ENCODE measurements at places on chromosomes 4 and X. TPM values are rescaled to one million over a fixed set of nuclear protein-coding genes. Genes with fewer than 3 reads are reported as not detected.

GRCh38 chr4:721261-722168, 15.9 kb downstream of the PCGF3 start:
- no peak for DNase-seq

DNA sequence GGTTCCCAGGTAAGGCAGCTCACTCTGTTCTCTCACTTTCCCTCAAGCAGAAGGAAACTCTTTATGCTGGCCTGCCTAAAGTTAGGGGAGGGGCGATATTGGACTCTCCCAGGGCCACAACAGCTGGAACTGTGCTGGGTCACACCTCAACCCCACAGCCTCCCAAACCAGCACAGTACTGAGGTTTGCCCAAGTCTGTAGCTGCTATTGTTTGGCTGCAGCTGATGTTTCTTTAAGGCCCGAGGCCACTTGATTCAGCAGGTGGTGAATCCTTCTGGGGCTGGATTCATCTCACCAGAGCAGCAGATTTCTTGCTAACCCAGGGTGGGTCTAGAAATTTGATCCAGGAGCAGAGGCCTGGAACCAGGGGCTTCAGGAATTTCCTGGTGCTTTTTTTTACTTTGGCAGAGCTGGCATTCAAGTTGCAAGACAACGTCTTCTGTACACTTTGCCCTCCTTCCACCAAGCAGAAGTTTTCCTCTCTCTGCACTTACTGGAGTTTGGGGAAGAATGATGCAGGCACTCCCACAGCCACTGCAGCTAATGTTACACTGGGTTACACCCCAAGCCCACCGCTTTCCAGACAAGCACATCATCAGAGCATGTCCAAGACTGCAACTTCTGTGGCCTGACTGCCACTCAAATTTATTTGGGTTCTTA, 544.7 kb upstream of the NDST4 start:
- no peak for DNase-seq

DNA sequence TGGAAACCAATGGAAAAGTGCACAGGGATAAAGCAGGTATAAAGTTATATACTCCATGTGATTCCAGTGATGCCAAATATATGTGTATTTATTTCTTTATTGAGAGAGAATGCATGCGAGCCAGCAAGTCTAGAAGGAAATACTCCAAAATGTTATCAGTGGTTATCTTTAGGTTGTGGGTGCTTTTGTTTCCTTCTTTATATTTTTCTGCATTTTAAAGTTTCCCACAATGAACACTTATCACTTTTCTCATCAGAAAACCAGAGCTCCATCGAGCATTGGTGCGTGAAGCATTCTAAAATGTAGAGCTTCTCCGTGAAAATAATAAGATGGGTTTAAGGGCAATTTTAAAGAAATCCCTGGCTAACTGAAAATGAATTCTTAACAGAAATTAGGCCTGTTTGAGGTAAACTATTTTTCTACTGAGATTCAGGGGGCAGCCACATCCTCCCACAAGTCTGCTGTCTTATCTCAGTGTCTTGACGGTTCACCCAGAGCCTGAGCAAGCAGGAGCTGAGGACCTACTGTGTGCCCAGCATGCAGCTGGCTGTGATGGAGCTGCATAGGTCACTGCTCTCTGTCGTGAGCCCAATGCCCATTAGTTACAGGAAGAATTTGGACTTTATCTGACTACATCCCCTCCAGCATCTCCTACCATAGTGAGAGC, 18.7 kb upstream of the CD40LG start:
- DNase-seq: no peak

DNA sequence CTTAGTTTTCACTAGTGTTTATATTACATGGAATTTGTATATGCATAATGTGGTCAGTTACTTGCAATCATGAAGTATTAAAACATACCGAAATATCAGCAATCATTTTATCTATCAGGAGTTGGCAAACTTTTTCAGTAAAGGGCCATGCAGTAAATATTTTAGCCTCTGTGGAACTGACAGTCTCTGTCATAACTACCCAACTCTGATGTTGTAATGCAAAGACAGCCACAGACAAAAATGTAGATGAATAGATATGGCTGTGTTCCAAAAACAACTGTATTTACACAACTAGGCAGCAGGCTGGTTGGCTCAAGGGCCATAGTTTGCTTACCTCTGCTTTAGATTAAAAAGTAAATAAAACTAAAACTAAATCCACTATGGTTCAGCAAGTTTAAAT, 200.2 kb downstream of the HS3ST1 start:
- no peak for DNase-seq

- DNase-seq: no peak
These were observed 692 bp upstream of the SLC9A7 start for GRCh38 chrX:46759645-46759974.

DNA sequence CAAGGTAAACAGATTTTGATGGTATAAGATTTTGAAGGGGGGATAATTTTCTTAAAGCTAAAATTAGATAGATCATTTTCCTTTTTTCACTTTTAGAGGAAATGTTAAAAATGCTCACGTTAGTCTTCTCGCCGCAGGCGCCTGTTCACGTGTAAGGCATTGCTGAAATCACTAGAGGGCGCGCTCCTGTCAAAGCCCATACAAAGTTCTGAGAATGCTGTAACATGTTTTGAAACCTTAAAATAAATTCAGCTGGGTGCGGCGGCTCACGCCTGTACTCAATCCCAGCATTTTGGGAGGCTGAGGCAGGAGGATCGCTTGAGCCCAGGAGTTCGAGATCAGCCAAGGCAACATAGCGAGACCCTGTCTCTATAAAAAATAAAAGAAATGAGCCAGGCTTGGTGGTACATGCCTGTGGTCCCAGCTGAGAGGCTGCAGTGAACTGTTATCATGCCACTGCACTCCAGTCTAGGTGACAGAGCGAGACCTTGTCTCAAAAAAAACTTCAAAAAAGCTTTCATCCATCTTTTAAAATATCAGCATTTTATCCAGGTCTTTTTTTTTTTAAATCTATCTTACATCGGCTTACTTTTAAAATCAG, 138.0 kb downstream of the RBMX2 start:
- DNase-seq: peak; percentile 64

DNA sequence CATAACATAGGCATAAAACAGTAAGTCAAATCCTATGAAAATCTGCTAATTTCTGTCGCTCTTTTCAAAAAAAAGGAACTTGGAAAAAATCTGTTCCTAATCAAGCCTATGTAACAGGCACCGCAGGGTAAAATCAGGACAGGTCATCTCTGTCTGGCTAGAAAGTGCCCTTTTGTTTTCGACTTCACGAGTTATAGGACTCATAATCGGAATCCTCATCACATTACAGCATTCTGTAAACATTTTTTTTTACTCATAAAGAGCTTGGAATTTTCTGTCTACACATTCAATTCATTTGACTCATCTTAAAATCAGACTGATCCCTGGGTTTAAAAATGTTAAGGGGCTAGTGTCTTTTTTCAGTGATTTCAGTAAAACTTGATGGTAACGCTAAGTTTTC, 181.7 kb upstream of the TBC1D9 start:
- DNase-seq: no peak

DNA sequence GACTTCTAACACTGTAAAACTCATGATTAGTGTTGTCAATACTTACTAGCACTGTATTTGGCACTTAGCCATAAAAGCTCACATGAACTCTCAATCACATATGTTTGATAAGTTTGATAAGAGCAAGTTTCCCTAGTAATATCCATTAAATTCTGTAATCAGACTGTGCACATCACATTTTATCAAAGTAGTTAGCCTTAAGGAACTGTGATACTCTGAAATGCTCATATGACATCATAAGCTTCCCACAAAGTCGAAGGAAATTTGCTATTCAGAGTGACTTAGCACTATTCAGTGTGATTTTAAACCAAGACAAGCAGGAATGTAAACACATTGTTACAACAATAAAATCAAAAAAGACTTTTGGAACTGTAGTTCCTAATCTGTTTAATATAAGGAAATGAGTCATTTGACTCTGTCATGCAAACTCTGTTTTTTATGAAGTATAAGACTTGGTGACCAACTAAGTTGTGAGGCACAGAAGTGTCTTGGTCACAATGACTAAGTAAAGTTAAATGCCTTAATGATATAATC, 6.7 kb downstream of the SLC7A11 start:
- DNase-seq: no peak

DNA sequence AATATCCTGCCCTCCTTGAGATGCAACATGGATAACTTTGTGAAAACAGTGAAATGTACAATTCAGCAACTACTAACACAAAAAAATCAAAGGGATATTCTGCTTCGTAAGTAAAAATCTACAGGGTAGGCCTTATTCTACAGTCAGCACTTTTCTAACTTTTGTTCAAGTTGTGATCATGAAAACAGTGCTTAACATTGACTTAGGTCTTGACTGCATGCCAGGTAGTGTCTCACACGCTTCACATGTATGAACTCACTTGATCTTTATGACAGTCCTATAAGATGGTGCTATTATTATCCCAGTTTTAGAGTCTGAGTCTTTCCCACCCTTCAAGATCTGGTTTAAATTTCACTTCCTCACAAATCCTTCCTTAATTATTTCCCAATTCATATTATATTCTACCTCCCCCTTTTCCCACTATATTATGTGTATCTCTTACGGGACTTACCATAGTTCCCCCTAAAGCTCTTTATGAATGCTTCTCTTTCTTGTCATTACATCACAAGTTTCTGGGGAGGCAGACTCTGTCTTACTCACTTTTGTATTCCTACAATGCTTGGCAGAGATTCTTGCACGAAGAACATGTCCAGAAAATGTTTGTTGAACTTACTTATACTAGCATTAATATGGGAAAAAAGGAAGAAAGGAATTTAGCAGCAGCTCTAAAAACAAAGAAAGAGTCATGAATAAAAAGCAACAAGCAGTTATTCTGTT, 179.8 kb downstream of the SCFD2 start:
- DNase-seq: no peak

DNA sequence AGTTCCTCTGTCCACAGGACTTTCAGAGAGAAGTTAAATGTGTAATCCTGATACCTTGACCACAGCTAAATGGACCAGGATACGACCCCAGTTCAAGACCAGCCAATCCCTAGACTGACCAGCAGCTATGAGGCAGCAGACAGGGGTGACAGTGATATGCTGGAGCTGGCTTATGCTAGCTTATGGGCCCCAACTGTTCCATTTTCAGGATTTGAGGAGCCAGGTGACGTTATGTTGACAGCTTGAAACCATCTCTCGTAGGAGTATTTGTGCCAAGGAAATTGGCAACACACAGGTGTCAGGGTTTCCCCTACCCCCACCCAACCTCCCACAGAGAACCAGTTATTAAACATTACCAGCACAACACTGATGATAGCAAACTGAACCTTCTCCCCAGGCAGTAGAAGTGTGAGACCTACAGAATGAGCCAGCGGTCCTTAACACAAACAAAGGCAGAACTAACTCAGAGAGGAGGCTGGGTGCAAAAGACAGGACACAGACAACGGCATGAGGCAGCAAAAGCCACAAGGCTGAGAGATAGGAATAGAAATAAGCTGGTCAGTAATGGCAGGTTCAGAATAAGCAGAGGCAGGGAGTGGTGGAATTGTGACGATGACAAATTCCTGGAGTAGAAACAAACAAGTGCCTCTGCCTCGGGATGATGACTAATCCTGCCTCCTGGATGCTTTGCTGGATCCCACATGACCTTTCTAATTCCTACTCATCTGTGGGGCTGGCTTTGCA, 85.6 kb upstream of the CPEB2 start:
- DNase-seq: no peak

DNA sequence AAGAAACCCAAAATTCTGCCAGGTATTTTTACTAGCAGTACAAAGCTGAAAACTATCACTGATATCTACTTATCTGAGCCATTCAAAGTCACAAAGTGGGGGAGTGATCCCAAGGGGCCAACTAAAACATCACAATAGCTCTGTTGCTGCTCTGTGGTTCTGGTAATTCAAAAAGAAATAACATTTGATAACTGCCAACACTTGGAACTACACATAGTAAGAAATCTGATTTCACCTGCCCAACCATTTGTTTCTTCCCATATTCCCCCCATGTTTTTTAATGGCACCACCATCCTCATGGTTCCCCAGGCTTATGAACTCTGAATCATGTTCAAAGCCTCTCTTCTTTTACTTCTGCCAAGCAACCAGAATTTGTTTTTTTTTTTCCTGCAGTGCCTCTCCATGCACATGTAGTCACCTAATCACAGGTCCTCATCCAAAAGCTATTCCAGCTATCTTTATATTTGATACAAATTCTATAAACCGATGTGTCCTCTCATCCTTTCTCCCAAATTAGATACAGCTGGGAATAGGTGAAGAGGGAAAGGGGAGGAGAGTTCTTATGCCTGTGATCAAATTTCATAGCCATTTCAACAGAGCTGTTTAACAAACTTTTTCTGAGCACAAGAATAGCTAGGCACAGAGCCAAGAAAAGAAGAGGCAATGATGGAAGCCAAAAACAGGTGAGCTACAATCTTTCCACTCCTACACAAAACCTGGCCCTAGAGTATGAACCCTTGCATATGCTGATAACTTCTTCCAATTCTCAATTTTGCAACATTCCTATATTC, 7.7 kb downstream of the AMMECR1 start:
- no peak for DNase-seq

DNA sequence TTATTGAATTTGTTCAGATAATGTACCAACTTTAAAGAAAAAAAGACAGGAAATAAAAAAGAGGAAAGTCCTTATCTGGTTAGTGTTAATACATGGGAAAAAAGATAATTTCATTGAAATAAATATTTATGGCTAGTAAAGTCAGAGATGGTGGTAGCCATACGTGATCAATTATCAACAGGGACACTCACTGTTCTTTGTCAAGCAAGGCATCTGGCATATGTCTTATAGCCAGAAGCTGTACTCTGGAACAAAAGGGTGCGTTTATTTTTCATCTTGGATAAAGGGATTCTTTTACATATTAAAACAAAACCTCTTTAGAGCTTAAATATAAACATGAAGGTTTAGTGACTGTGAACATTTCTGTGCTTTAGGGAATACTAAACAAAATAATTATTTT, 26.7 kb downstream of the HDX start:
- DNase-seq: no peak

GRCh38 chr4:9947168-9948062, 73.9 kb downstream of the SLC2A9 start:
- DNase-seq: peak; percentile 63

- DNase-seq: no peak
These were observed 220.3 kb upstream of the GIMD1 start for GRCh38 chr4:106588891-106589290.

- no peak for DNase-seq
These were observed 135.9 kb upstream of the ARHGEF9 start for GRCh38 chrX:63920875-63921274.

YIPF7 gene
- not detected for total RNA-seq

CSN3 gene
- not detected for total RNA-seq

SLC26A1 gene
- not detected for total RNA-seq

IL2RG gene
- 0.89 TPM for total RNA-seq

ADAM29 gene
- total RNA-seq: not detected

PAK3 gene
- total RNA-seq: 0.29 TPM

PAGE2B gene
- total RNA-seq: not detected

FAM199X gene
- total RNA-seq: 19.7 TPM

ADGRA3 gene
- total RNA-seq: 68.7 TPM

Measured in stomach (tissue), 19 donors.